ENCODE measurements at places on chromosomes 3 and 15.

GRCh38 chr3:186775999-186776398, 7.4 kb upstream of the EIF4A2 start:
- DNase-seq, result no peak

DNA sequence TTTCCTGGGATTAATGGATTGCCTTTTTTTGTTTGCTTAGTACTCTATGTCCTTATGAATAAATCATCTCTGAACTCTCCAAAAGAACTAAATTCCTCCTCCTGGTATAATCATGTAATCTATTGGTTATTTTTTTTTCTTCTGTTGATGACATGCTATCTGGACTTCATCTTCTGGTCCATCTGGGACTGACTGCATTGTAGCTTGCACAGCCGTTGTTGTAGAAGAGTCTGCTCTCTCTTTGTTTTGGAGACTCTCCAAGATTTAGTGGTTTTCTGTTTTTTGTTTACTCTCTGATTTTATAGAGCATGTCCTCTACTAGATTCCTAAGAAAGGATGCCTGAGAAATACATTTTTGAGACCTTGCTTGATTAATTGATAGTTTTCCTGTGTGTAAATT, 19.1 kb downstream of the IREB2 start:
- DNase-seq, result no peak

- DNase-seq, result no peak
Observed at GRCh38 chr3:30353711-30354467, 252.5 kb upstream of the TGFBR2 start.

- no peak for DNase-seq
Observed at GRCh38 chr15:32029409-32029861, 880 bp upstream of the CHRNA7 start.

GRCh38 chr3:158974904-158975303, 173.1 kb downstream of the MFSD1 start:
- DNase-seq, result no peak

GRCh38 chr15:83709241-83709640, 55.3 kb downstream of the ADAMTSL3 start:
- DNase-seq, result no peak

GRCh38 chr15:100348578-100348977, 6.8 kb upstream of the ADAMTS17 start:
- no peak for DNase-seq

- no peak for DNase-seq
Observed at GRCh38 chr15:33782966-33783365, 185.3 kb upstream of the CHRM5 start.

DNA sequence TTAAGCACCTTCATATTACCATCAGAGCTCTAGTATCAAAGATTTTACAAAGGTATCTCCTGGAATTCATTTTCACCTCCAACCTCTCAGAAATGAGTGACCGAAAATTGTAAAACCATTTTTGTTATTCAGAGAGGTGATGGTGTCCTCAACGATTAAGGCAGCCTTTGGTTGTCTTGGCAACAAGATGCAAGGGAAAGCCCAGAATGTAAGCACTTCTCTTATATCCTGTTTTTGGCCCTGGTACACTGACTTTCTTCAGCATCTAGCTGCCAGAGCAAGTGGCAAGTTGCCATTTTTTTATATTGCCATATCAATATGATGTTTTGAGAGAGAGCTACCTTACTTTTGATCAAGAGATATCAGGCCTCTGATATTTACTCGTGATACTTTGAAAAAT, 384.9 kb upstream of the NECTIN3 start:
- no peak for DNase-seq

DNA sequence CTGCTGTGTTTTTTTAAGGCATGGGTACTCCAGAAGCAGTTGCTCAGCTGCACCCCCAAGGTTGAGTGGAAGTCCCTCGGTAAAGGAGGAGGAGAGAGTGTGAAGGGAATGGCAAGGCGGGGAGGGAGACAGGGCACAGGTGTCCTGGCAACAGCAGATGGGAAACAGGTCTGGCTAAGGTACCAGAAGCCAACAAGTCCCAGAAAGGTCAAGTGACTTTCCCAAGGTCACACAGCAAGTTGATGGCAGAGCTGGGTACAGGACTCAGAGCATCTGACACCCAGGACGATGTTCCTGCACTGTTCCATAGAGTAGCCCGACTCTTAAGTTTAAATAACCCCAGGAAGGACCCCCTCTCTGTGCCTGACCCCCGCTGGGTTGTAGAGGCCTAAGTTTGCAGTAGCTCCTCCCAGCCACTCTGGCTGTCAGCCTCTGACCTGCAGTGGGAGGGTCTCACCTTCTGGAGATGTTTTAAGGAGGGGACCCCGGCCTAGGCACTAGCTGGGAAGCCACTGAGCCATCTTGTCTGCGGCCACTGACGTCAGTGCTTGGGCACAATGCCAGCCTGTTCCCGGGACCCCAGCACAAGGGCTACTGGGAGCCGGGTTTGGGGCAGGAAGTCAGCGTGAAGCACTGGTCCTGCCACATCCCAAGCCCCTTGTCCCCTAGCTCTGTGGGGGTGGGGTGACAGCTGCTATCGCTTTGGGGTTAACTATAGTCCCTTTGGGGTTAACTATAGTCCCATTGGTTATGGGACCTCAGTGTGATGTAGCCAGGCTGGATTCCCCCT, 10.5 kb downstream of the CSK start:
- DNase-seq, result no peak

GRCh38 chr15:58344213-58345070, 87.3 kb upstream of the LIPC start:
- DNase-seq, result no peak

DNA sequence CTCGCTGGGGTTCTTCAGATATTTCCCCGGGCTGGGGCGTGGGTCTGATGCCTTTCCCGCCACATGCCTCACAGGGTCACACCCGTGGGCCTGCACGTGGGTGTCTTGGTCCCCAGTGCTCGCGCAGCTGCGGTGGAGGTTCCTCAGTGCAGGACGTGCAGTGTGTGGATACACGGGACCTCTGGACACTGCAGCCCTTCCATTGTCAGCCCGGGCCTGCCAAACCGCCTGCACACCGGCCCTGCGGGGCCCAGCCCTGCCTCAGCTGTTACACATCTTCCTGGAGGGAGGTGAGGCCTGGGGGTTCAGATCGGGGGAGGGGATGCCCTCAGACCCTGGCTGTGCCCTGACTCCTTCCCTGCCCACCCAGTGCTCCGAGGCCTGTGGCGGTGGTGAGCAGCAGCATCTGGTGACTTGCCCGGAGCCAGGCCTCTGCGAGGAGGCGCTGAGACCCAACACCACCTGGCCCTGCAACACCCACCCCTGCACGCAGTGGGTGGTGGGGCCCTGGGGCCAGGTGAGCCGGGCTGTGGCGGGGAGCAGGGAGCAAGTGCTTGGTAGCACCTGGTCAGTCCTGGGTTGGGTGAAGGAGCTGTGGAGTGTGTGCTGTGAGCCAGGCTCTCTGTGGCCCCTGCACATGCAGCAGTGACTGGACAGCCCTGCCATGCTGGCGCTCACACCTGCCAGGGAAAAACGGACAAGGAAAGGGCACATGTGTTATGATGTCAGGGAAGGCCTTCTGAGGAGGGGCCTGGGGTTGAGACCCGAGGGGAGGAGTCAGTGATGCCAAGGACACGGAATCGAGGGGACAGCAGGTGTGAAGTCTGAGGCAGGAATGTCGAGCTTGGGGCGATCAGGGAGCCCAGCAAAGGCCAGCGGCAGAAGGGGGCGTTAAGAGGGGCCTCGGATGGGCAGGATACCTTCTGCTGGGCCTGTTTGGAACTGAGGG, 88.9 kb downstream of the TBC1D2B start:
- no peak for DNase-seq

GRCh38 chr15:25510146-25510545, 71.3 kb upstream of the UBE3A start:
- no peak for DNase-seq

DNA sequence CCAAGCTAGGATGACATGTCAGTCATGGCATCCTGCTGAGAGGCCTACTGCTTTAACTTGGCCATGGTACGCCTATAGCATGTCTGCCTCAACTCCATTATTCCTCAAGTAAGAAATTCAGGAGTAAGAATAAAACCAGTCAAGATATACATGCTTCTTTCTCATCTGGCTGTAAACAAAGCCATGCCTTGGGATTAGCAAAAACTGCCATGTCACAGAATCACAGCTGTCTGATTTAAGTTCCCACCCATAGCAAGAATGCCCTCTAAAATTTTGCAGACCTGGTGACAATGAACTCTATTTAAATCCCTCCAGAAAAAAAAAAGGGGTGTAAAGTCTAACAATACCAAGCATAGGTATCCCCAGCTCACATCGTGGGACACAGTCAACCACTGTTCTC, 55.6 kb upstream of the ACAN start:
- no peak for DNase-seq

DNA sequence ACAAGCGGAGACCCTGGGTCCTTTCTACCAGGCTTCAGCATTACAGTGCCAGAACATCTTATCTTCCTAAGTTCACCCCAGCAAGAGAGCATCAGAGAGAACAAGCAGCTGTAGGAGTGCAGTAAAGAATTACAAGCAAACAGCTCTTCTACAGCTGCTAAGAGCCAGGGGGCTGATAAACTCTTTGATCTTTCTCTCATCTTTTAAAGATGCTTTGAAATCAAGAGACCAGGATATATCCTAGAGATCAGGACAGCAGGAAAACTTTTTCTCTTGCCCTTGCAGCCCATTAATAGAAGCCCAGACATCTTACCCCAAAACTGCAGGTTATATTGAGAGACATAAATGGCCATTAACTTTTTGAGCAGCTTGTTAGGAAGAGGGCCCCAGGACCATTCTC, 198.1 kb downstream of the RSL24D1 start:
- DNase-seq, result no peak

- no peak for DNase-seq
Observed at GRCh38 chr3:64509206-64509605, 178.6 kb downstream of the ADAMTS9 start.

DNA sequence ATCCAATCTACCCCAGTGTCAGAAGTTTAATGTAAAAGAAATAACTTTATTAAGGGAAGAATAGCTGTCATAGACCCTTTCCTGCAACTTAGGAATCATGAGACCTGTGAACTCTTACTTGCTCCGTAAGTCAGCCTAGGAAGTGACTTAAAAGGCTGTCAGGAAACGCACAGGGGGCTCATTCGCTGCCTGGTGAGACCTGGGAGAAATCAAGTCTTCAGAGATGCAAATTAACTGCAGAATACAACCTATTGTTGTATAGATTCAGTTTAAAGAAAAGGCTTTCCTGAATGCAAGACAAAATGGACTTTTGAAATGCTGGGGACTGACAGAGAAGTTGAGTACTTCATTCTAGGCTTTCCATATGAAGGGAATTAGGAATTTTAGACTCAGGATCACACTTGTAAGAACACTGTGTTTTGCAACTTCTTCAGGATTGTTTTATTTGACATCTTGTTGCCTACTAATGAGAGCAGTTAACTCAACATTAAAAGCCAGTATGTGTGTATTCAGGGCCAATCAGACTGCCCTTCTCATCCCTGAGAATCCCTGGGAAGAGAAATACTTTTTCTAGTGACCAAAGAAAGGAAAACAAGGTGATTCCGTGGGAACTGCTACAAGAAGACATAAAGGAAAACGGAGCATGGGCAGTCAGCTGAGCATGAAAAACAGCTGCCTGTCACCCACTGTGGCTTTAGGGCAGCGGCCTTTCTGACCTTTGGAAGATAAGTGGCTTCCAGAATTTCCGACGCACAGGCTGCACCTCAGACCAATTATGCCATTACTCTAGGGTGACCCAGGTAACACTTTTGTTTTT, 18.5 kb upstream of the DPPA4 start:
- DNase-seq, result no peak

GRCh38 chr3:34387826-34388564, 589.6 kb downstream of the PDCD6IP start:
- DNase-seq, result no peak

- no peak for DNase-seq
Observed at GRCh38 chr3:152477422-152477821, 208.7 kb downstream of the MBNL1 start.

GRCh38 chr3:4984511-4984864, 5.3 kb downstream of the BHLHE40 start:
- no peak for DNase-seq

- DNase-seq, result peak; percentile 90
Observed at GRCh38 chr3:9422712-9423424, 25.5 kb downstream of the SETD5 start.

- no peak for DNase-seq
Observed at GRCh38 chr3:129567176-129567705, 24.3 kb downstream of the H1-8 start.

- no peak for DNase-seq
Observed at GRCh38 chr15:29162411-29162810, 107.2 kb downstream of the NSMCE3 start.

DNA sequence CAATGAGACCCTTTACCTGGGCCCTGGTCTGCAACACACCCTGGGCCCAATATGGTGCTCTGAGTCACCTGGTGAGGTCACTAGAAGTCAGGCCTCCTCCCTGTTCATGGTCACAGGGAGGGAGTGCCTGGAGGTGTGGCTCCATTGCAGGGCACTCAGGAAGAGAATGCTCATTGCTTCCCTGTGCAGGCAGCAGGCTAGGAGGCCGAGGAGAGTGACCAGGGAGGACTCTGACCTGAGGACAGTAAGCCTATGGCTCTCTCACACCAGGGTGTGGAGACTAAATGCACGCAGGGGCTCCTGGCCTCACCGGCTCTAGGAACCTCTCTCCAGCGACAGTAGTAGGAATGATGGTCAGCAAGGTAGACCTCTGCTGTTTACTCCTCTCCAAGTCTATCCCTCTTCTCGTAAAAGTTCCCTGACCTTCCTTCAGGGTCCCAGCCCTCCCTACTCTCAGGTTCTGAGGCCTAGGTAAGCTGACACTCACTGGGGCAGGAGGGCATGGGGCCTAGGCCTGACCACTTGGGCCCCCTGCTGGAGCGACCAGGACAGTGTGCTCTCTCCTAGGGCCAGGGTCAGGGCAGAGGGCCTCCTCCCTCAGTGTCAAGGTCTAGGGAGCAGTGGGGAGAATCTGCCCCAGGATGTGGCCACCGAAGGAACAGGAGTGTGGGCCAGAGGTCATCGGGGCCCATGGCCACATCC, 9.6 kb upstream of the SLCO2A1 start:
- DNase-seq, result no peak

- DNase-seq, result no peak
Observed at GRCh38 chr3:48990636-48991469, 812 bp downstream of the P4HTM start.

- no peak for DNase-seq
Observed at GRCh38 chr15:32736701-32737061, 18.9 kb downstream of the GREM1 start.

DNA sequence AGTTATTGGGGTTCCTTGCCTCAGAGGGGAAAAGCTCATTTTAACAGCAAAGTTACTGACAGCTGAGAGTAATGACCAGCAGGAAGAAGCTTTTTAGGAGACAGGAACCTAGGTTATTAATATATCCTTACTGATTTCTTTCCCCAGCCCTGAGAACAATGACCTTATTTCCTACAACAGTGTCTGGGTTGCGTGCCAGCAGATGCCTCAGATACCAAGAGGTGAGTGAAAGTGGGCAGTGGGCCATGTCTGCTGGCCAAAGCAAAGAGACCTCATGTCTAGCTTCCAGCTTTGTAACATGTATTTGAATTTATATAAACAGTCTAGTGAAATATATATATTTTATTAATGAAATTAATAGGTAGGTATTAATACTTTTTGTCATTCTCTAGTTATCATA, 5.0 kb downstream of the CCNDBP1 start:
- no peak for DNase-seq

All from tibial artery (tissue), 4 donors.